ENCODE measurements at places on chromosomes 13 and 19. TPM values are rescaled to one million over a fixed set of nuclear protein-coding genes. Genes with fewer than 3 reads are reported as not detected.

GRCh38 chr13:52846567-52847321 lies 1.7 kb downstream of the PCDH8 start:
- peak; percentile 54 for DNase-seq

- DNase-seq, result no peak
Measured at GRCh38 chr13:25802579-25802978, 249.2 kb downstream of the SHISA2 start.

Gene GPC6
- total RNA-seq, result 0.17 TPM

Gene CYP2S1
- total RNA-seq, result 0.88 TPM

DNA sequence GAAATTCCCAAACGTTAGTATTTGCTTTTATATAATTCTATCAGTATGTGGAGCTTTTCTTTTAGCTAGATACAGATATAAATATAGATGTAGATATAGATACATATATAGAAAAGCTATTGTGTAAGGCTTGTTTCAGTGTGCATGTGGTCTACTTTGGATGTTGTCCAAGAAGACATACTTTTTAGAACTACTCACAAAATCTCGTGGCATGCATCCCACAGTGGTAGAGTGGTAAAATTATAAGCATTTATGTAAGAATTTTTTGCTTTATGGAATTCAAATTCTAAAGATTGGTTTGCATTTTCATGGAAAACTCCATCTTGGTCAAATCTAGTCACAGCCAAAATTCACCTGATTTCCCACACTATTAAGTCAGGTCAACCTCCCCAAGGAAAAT lies 880.4 kb downstream of the EFNB2 start:
- DNase-seq, result no peak

GRCh38 chr13:39119422-39119821 lies 81.2 kb downstream of the NHLRC3 start:
- DNase-seq, result no peak

- DNase-seq, result peak; percentile 69
Measured at GRCh38 chr13:101624210-101624922, 171.9 kb downstream of the ITGBL1 start.

Gene ZNF578
- total RNA-seq, result 2.9 TPM

- no peak for DNase-seq
Measured at GRCh38 chr13:39685652-39686051, 30.2 kb downstream of the COG6 start.

Gene ANKLE1
- 0.68 TPM for total RNA-seq

Gene ZNF320
- total RNA-seq, result 9.3 TPM

Gene KLK4
- total RNA-seq, result not detected
